ENCODE measurements at places on chromosomes 7 and 10.

GRCh38 chr7:101299511-101300464, 21.8 kb downstream of the IFT22 start:
- DNase-seq, result no peak

- DNase-seq, result peak; percentile 51
Observed at GRCh38 chr10:23158370-23158769, 33.7 kb upstream of the PTF1A start.

GRCh38 chr10:59513558-59513957, 151.2 kb upstream of the FAM13C start:
- no peak for DNase-seq

- no peak for DNase-seq
Observed at GRCh38 chr10:96988426-96988825, 156.3 kb downstream of the LCOR start.

GRCh38 chr7:128839751-128840177, 9.6 kb downstream of the FLNC start:
- no peak for DNase-seq

GRCh38 chr10:133141144-133141957, 18.7 kb upstream of the KNDC1 start:
- no peak for DNase-seq

- no peak for DNase-seq
Observed at GRCh38 chr10:129728905-129729795, 234.9 kb downstream of the EBF3 start.

GRCh38 chr10:115093286-115093775, at the start of gene ATRNL1:
TSS of gene ATRNL1 (plus strand) at chr10:115093365. CDS start at chr10:115093751, 386 bp downstream.
- DNase-seq, result no peak

DNA sequence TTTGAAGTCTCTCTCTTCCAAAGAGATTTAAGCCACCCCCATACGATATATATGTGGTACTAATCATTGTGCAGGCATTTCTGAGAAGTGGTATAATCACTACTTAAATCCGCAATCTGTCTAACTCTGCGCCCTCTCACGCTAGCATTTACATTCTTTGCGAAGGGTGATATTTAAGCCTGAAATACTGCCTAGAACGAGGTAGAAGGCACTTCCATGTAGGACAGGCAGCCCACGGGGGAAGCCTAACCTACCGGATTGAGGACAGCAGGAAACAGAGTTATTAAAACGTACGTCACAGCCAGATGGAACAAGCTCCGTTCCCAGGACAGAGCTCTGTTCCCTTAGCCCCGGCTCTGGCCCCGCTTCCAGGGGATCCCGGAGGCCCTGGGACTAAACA, 59.3 kb upstream of the ECHDC3 start:
- DNase-seq, result no peak

GRCh38 chr10:7085913-7086589, 324.8 kb downstream of the SFMBT2 start:
- no peak for DNase-seq

GRCh38 chr7:107592361-107593024, 12.4 kb downstream of the BCAP29 start:
- DNase-seq, result no peak

- no peak for DNase-seq
Observed at GRCh38 chr7:2996141-2996540, 47.5 kb downstream of the CARD11 start.

DNA sequence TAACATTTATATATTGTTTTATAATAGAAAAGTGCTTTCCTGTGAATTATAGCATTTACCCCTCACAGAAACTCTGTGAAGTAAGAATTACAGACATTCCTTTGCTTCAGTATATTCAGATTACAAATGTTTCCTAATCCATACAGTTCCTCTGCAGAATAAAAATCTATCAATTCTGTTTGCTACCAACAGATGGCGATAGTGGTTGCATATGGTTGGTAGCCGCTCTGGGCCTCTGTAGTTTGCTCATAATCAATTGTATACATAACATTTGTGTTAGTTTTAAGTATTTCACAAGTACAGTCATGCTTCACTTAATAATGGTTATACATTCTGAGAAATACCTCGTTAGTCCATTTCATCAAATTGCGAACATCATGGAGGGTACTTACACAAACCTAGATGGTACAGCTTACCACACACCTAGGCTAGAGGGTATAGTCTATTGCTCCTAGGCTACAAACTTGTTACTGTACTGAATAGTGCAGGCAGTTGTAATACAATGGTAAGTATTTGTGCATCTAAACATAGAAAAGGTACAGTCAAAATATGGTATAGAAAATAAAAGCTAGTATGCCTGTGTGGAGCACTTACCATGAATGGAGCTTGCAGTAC, 94.4 kb upstream of the STEAP4 start:
- peak; percentile 42 for DNase-seq

DNA sequence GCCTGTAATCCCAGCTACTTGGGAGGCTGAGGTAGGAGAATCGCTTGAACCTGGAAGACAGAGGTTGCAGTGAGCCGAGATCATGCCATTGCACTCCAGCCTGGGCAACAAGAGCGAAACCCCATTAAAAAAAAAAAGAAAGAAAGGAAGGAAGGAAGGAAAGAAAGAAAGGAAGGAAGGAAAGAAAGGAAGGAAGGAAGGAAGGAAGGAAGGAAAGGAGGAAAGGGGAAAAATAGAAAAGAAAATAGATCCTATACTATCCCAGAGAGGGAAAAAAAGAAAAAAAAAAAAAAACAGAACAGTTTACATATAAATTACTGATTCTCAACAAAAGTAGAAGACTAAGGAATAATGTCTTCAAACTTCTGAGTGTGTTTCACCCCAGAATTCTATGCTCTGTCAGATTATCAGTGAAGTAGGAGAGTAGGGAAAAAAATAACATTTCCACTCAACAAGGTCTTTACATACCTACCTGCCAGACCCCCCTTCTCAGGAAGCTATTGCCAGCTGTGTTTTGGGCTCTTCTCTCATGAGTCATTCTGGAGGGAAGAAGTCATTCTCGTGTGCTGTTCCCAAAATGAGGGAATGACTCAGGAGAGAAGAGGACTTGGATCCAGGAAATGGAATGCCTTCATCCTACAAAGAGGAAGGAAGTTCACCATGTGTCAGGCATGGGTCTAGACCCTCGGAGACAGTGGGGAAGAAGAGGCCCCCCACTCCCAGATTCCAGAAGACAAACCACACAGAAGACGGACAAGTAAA, 20.9 kb downstream of the RGS10 start:
- no peak for DNase-seq

- DNase-seq, result no peak
Observed at GRCh38 chr7:120462991-120463390, 190.0 kb downstream of the KCND2 start.

DNA sequence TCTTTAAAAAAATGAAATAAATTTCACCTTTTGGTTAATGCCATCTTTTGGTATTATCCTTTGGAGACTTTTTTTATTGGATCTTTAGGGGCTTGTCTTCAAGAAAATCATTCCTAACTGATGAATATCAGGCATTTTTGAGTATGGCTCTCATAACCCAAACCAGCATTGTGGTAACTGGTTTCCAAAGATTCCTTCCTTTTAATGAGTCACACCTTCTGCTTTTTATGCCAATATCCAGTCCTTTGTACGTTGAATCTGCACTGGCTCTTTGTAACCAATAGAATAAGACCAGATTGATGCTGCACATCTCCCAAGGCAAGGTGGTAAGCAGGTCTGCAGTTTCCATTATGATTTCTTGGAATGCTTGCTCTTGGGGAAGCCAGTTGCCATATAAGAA, 89.1 kb downstream of the GPR158 start:
- no peak for DNase-seq

DNA sequence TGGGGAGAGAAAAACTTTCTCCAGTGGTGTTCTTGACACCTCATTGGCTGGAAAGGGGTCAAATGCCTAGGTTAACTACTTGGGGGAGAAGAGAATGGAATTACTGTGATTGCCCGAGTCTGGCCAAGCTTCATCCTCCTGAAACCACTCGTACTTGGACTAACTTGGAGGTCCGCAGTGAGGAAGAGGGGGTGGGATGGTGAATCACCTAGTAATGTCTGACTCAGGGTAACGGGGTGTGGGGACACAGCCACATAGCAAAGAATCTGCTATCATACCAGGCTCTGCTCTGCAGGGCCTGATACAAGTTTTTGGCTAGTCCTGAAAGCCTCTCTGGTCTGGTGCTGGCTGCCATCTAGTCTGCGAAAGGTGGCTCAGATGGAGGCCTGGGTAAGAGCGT, 190.9 kb downstream of the RPS24 start:
- no peak for DNase-seq

DNA sequence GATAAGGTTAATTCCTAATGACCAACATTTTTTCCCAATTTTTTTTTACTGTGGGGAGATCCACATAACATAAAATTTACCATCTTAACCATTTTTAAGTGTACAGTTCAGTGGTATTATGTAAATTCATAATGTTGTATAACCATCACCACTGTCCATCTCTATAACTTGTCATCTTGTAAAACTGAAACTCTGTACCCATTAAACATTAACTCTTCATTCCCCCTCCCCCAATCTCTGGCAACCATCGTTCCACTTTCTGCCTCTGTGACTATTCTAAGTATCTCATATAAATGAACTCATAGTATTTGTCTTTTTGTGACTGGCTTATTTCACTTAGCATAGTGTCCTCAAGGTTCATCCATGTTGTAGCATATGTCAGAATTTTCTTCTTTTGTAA, 46.0 kb upstream of the HPS1 start:
- no peak for DNase-seq

DNA sequence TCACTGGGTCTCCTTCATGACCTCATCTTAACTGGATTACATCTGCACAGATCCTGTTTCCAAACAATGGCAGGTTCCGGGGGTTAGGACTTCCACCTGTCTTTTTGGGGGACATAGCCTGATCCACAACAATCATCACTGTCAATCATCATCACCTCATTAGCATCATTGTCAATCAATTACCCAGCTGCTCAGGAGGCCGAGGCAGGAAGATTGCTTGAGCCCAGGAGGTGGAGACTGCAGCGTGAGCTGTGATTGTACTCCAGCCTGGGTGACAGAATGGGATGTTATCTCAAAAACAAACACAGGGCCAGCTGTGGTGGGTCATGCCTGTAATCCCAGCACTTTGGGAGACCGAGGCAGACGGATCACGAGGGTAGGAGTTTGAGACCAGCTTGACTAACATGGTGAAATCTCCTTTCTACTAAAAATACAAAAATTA, 18.7 kb downstream of the AMZ1 start:
- no peak for DNase-seq

DNA sequence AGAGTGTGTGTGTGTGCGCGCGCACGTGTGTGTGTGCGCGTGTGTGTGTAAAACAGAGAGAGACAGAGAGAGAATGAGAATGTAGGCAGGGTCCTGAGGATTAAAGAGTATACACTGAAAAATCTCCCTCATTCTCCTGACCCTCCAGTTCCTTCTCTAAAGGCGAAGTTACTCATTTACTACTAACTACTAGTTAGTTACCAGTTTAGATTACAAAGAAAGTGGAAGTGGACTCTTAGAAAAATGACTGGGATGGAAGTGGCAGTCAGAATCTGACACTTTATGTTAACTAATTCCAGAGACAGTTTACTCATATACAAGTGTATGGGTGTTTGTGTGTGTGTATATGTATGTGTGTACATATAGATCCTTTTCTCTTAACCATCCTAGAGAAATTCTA, 146.5 kb upstream of the LRRN3 start:
- no peak for DNase-seq

GRCh38 chr10:131759347-131759746, 141.5 kb upstream of the PPP2R2D start:
- no peak for DNase-seq

DNA sequence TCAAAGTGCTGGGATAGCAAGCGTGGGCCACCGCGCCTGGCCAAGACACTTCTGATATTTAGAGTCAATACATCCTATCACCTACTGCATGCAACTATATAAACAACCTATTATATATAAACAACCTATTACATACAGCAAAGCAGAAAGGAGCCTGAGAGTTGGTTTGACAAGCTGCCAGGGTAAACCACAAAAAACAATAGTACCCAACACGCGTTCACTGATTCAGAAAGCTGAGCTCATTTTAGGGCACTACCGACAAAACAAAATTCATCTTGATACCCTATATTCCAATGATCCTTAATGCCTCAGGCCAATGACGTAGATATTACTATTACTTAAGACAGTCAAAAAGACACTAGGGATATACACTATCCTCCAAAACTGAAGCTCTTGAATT, 16.2 kb downstream of the MALSU1 start:
- DNase-seq, result no peak

- peak; percentile 53 for DNase-seq
Observed at GRCh38 chr7:134724606-134725005, 54.8 kb upstream of the CALD1 start.

DNA sequence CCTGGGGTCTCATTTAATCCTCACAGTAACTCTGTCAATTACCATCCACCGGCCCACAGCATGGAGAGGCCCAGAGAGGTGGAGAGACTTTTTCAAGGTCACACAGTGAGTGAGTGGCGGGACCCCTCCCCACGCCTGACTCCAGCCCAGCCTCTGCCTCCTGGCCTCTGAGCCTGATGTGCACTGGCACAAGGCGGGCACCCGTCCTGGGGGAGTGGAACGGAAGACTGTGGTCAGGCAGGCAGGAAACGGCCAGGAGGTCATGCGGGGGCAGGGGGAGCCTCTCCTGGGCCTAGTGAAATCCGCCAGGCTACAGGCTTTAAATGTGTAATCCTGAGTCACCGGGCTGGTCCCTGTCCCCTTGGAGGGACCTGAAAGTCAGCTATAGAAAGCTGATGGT, 32.2 kb downstream of the ZCCHC24 start:
- DNase-seq, result peak; percentile 29

DNA sequence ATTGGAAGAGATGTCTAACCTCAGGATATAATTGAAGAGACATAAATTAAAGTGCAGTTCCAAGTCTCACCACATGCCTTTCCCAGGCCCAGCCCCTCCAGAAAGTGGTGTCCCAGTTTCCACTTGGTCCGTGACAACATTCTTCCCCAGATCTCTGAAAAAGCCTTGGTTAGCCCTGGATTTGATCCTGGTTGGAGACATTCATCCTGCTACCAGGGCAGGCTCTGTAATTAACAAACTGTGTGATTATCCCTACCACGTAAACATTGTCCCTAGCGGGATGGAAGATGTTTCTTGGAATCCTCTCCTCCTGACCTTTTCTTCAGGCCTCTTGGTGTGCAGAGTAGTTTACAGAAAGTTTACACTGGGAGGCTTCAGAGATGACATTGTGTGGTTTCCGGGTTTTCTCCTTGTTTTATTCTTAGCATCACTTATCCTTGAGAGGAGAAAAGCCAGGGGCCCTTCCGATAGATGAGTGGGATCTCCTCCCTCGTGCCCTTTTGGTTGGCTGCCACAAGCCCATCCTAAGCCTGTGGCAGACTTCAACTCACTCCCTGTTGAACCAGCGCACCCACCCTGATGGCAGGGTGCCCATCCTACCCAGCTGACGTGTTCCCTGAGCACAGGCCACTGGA, 83.8 kb downstream of the COL13A1 start:
- no peak for DNase-seq

DNA sequence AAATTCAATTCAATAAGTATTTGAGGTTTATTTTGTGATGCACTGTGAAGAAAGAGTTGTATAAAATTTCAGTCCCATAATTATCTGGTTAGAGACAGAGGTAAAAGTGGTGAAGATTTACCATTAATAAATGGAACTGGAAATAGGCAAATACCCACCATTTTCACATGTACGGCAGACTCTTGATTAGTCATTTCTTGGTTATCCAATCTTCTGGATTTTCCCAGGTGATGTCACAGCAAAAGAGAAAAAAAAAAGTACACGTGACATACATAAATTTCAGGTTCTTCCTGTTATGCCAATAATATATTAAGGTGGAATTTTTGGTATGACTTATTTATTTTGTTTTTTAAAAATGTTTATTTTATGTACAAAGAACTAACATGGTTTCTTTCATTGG, 26.8 kb downstream of the NT5C3A start:
- no peak for DNase-seq

Data from activated CD4-positive, alpha-beta T cell treated with anti-CD3 and anti-CD28 coated beads, Interleukin-10, Interleukin-2, amounts not matched to agents 100 ng/mL and 50 ng/mL, durations not matched to agents 16 hours and 8 hours (primary cell).